ENCODE measurements at places on chromosomes 1 and 21.
A peak's percentile ranks its signal among the peaks of the same experiment; 100 is the strongest.

GRCh38 chr1:50976890-50977574 lies 7.0 kb downstream of the CDKN2C start:
- peak; percentile 36 for DNase-seq

DNA sequence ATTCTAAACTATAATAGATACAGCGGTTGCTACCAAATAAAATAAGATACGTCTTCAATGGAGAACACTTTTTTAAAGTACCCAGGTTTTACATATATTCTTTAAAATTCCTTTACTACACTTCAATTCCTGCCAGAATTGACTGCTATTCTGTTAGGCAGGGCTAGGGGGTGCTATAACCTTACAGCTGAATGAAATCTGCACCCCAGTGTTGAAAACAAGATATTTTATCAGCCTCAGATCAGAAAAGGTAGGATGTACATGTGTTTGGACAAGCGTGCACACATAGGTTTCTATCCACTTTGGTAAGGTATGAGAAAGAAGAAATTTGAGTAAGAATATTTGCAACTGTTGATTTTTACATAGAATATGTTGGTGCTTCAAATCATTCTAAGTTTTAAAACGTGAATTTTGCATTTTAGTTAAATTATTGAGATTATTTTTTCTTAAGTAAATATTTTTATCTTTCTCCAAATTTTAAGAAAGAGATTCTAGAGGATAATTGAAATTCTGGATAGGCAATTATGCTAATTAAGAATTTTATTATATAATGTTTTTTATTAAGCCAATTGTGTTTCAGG lies 490.8 kb upstream of the ADGRL4 start:
- no peak for DNase-seq

- no peak for DNase-seq
Observed at GRCh38 chr1:181458419-181458818, 24.9 kb upstream of the CACNA1E start.

GRCh38 chr1:113868387-113869083 lies 3.0 kb downstream of the PTPN22 start:
- peak; percentile 39 for DNase-seq

- no peak for DNase-seq
Observed at GRCh38 chr1:154802336-154802969, 67.6 kb downstream of the KCNN3 start.

DNA sequence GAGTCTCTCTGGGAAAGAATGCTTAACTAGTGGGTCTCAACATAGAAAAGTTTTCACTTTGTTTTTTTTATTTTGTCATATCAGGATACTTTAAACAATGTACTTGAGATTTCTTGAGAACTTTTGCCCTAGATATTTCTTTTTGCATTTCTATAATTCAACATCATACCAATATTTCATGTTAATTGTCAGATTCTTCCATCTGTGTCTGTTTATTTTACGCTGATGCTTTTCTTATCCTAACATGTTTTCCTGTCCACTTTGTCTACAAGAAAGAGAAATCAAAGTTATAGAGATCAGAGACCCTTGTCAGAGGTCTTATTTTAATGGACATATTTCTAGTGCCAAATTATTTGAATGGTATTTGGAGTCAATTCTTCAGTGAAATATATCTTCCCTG lies 95.5 kb upstream of the B3GALT2 start:
- DNase-seq, result no peak

- DNase-seq, result no peak
Observed at GRCh38 chr1:150173141-150173585, 23.4 kb downstream of the PLEKHO1 start.

DNA sequence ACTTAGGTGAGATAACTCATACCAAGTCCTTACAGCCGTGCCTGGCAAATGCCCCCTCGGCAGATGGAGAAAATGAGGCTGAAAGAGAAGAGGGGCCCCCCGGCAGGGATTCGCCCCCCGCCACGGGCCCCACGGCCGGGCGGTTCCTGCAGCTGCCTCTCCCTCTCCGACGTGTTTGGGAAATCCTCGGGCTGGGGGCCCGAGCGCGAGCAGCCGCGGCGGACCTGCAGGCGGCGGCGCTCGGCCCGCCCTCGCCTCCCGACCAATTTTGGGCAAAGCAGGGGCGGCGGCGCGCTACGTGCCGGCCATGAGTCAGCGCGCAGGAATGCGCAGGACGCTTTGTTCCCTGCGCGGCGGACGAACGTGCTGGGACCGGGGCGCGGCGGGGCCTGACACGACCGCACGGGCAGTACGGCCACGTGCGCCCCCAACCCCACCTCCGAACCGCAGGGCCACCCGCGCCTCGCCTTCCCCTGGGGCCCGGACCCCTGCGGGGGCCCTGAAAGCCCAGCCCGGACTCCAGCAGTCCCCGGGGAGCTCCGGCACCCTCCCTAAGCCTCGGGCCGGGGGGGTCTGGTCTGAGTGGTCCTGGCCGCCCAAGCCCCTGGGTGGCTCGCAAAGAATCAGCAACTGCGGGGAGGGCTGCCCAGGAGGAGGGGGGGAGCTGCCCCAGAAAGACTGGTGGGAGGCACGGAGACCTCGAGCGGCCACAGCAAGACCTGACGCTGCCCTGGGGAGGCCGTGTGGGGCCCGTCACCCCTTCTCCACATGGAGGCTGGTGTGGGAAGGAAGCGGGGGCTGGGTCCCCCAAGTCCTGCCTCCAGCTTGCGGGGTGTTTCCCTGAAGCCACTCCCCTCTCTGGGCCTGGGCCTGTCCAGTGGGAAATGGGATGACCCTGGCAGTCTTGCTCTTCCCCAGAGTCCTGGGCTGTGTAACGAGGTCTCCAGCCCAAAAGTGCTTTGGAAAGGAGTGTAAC lies 11.9 kb upstream of the EDN2 start:
- no peak for DNase-seq

GRCh38 chr21:23887725-23888306 lies 1719.5 kb downstream of the MRPL39 start:
- DNase-seq, result peak; percentile 40

- no peak for DNase-seq
Observed at GRCh38 chr1:175417316-175417715, 224.7 kb upstream of the KIAA0040 start.

DNA sequence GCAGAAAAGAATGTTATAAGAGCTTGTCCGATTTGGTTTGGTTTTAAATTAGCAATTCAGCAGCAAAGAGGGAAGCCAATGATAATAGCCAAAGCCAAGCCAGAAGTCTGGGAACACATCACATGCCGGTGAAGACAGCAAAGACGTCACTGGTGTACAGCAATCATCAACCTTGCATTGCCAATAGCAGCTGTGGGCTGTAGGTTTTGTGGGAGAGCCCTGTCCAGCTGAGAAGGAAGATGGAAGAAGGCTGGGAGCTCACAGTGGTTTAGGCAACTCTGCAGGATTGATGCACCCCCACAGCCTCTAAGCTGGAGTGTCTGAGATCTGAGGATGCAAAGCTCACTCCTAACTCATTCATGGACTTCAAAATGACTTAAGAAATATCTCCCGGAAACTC lies 338.7 kb downstream of the SIPA1L2 start:
- DNase-seq, result no peak

DNA sequence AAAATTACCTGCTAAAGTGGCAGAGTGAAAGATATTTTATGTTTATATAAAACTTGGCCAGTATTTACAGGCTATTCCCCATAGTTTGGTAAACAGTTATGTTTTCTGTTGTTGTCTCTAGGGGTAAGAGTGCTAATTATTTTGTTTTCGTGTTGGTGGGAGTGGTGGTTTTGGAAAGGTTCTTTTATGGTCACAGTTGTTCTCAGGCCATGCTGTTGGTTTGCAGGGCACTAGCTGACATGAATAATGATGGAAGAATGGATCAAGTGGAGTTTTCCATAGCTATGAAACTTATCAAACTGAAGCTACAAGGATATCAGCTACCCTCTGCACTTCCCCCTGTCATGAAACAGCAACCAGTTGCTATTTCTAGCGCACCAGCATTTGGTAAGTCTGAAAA lies 92.5 kb downstream of the ITSN1 start:
- no peak for DNase-seq

DNA sequence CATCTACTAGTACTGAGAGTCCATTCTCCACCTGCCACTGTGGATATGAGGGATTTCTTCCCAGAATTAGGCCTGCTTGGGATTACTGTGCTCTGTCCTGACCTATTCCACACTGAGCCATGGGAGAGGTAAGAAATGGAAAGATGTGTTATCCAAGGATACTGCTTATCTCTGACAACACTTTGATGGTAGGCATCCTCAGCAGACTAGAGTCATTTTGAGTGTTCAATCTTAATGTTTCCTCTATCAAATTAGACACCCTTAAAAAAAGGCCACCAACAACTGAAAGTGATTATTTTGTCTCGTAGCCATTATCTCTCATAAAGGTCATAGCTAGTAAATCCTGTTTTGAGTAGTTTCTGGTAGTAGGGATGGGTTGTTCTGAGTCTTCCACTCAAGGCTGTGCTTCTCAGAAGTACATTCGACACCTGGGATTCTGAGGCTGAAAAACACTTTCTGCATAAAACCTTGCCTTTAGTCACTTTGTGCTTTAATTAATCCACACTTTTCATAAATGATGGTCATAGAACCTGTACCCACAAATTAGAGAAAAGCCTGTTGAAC lies 8.8 kb downstream of the ATPAF1 start:
- DNase-seq, result no peak

Data from activated T-cell treated with anti-CD3 and anti-CD28 coated beads, Interleukin-2, amount 50 U/mL, for 1 hour (primary cell).